ENCODE measurements at places on chromosomes 5 and 9.

DNA sequence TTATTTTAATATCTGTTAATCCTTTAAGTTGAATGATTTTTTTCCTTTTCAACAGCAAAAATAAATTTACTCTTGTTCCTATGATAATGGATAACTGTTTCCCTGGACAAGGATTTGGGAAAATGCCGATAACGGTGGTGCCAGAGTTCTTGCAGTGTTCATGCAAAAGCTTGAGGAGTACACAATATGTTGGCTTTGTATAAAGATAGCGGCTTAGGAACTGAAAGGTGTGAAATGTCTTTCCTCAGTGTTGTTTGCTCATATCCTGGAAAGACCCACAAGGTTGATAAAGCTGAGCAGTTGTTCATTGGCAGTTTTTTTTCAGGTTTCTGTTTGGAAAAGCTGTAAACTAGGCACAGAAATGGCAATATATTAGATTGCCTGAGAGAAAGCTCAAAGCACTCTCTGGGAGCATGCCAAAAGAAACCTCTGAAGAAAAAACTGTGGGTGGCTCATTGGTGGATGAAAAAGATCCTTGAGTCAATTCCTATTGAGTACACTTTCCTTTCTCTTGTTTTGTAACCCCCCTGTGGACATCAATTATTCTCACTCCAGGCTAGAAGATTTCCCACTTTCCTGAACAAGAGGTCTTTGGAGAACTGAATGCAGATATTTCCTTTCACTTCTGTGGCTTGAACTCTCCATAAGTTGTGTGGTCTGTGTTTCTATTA lies 117.2 kb upstream of the RGMB start:
- H3K4me1 ChIP-seq, result no peaks in the 10 kb centered on the region
- H3K4me3 ChIP-seq, result no peak overlapping the region
- H3K27ac ChIP-seq, result no peak overlapping the region
- H3K36me3 ChIP-seq, result no peaks in the 10 kb centered on the region
- no peak for DNase-seq

GRCh38 chr9:94869415-94869843 lies 142.9 kb downstream of the AOPEP start:
- no peak for DNase-seq
- H3K4me3 ChIP-seq, result no peak overlapping the region
- H3K27me3 ChIP-seq, result no peaks in the 10 kb centered on the region
- peak overlapping the region; percentile 11 for H3K27ac ChIP-seq
- peaks cover 60% of the 10 kb centered on the region for H3K4me1 ChIP-seq

DNA sequence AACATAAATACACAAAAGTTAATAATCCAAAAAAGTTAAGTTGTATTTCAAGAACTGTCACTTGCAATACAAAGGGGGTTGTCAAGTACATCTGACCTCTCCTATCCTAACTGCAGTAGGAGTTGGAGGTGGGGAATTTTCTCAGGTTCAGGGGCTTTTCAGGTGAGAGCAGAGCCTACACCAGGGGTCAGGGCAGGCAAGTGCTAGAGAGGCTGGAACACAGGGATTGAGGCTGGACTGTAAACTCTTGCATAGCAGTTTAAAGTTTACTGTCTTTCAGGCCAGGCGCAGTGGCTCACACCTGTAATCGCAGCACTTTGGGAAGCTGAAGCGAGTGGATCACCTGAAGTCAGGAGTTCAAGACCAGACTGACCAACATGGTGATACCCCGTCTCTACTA lies 25.4 kb upstream of the RASGRF2 start:
- DNase-seq, result no peak
- no peak overlapping the region for H3K4me3 ChIP-seq
- no peaks in the 10 kb centered on the region for H3K27me3 ChIP-seq

DNA sequence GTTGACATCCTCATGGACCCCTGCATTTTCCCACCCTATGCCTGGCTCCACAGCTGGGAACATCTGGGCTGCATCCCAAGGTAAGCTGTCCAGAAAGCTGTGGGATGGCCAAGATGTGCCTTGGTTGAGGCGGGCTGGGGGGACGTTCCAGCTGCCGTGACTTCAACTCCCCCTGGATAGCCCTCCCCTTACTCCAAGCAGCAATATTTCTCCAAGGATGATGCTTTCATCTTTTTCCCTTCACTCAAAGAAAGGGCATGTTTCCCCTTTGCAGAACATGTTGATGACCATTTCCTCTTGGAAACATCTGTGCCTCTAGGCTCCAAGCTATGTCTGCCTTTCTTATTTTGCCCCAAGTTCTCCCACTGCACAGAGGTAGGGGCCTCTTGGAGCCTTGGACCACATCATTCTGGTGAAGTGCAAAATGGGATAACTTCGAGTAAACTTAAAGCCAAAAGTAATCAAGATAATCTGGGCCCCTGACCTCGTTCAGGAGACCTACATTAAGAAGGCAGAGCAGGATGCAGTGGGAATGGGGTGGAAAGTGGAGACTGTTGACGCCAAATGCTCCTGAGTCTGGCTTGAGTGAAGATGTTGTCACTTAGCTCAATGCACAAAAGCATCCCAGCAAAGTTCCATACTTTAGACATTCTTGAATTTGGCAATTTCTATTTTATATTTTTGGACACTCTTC lies 175.2 kb downstream of the GAS1 start:
- H3K4me1 ChIP-seq, result no peaks in the 10 kb centered on the region
- no peak overlapping the region for H3K4me3 ChIP-seq
- no peaks in the 10 kb centered on the region for H3K36me3 ChIP-seq
- no peak for DNase-seq

GRCh38 chr9:36884721-36885120 lies 149.3 kb downstream of the PAX5 start:
- H3K4me3 ChIP-seq, result no peak overlapping the region
- no peak for DNase-seq
- H3K27me3 ChIP-seq, result no peaks in the 10 kb centered on the region

GRCh38 chr5:111280282-111280951 lies 56.2 kb downstream of the CAMK4 start:
- H3K27me3 ChIP-seq, result no peaks in the 10 kb centered on the region
- no peak overlapping the region for H3K4me3 ChIP-seq
- DNase-seq, result no peak
- no peaks in the 10 kb centered on the region for H3K36me3 ChIP-seq
- H3K4me1 ChIP-seq, result no peaks in the 10 kb centered on the region

- peak; percentile 90 for DNase-seq
- H3K36me3 ChIP-seq, result peaks cover 5% of the 10 kb centered on the region
- H3K4me1 ChIP-seq, result peaks cover 29% of the 10 kb centered on the region
- H3K27me3 ChIP-seq, result no peaks in the 10 kb centered on the region
These were observed 1.1 kb downstream of the RELL2 start for GRCh38 chr5:141637767-141638419.

DNA sequence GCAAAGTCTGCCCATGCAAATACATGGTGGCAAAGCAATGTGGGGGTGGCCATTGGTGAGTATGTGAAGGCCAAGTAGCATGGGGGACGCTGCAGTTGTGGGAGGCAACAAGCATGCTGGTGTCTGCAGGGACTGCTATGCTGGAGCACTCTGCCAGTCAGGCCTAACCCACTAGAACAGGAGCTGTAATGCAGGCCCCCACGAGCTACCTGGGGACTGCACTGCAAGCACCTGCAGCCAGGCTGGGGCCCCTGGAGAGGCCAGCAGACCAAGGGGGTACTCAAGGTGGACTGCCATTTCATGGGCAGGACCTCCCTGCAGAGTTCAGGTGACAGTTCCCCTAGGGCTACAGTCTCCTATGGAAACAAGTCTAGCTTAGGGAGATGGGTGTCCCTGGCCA lies 183.8 kb upstream of the PDE4D start:
- H3K36me3 ChIP-seq, result no peaks in the 10 kb centered on the region
- H3K27ac ChIP-seq, result no peak overlapping the region
- peak; percentile 38 for DNase-seq
- no peaks in the 10 kb centered on the region for H3K4me1 ChIP-seq
- no peaks in the 10 kb centered on the region for H3K27me3 ChIP-seq

- H3K4me1 ChIP-seq, result peaks cover 21% of the 10 kb centered on the region
- H3K27ac ChIP-seq, result peak overlapping the region; percentile 63
- no peaks in the 10 kb centered on the region for H3K36me3 ChIP-seq
- peak overlapping the region; percentile 58 for H3K4me3 ChIP-seq
These were observed 681 bp downstream of the F2R start for GRCh38 chr5:76716456-76717157.

- H3K27me3 ChIP-seq, result no peaks in the 10 kb centered on the region
- H3K36me3 ChIP-seq, result no peaks in the 10 kb centered on the region
- no peak for DNase-seq
- no peak overlapping the region for H3K4me3 ChIP-seq
- no peak overlapping the region for H3K27ac ChIP-seq
These were observed 20.1 kb upstream of the TMEFF1 start for GRCh38 chr9:100452894-100453293.

DNA sequence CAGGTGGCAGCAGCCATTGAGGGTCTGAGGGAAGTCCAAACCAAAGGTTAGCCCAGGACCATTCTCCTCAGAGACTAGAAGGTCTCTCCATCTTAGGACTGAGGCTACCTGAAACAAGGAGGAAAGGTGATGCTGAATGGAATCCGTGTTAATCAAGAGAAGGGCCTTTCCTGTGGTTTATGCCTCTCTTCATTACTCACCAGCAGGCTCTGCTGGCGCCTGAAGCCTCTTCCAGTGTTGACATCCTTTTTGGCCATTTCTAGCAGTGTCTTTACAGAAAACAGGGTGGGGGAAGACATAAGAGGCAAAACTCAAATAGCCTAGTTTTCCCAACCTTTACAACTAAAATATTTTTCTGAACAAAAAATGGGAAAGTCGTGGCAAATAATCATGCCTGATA lies 98.0 kb downstream of the ENC1 start:
- no peak for DNase-seq
- H3K27ac ChIP-seq, result no peak overlapping the region
- H3K36me3 ChIP-seq, result no peaks in the 10 kb centered on the region
- H3K4me3 ChIP-seq, result no peak overlapping the region
- H3K27me3 ChIP-seq, result no peaks in the 10 kb centered on the region

DNA sequence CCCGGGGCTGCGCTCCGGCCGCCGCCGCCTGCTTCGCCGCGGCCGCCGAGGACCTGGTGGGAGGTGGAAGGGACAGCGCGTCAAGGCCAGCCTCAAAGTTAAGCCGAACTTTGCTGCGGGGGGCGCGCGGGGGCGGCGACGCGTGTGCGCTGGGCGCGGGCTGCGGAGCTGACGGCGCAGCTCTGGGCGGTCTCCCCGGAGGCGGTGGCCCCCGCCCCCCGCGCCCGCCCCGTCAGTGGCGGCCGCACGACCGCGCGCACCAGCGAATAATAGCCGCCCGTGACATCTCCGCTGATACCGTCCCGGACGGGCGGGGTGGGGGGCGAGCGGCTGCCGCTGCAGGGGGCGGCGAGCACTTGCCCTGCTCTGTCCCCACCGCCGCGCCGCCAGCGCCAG lies 579 bp upstream of the FAM78A start:
- no peaks in the 10 kb centered on the region for H3K27me3 ChIP-seq
- H3K36me3 ChIP-seq, result no peaks in the 10 kb centered on the region
- peak overlapping the region; percentile 91 for H3K27ac ChIP-seq
- peak overlapping the region; percentile 80 for H3K4me3 ChIP-seq

DNA sequence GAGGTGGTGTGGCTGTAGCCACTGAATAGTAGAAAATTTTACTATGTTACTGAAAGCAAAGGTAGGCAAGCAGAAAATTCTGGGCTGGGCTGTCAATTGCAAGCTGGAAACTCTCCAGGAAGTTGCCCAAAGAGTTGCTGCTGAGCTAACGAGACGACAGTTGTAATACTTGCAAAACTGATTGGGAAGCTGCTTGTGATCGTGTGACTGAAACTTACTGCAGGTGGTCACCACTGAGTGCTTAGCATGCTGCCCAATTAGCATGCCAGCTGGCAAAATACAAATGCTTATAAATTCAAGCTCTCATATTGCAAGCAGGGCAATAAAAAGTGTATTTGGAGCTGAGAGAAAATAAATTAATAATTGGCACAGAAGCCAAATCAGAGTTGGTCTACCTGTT lies 758.5 kb upstream of the EDIL3 start:
- no peaks in the 10 kb centered on the region for H3K27me3 ChIP-seq
- H3K4me1 ChIP-seq, result no peaks in the 10 kb centered on the region
- H3K27ac ChIP-seq, result no peak overlapping the region

DNA sequence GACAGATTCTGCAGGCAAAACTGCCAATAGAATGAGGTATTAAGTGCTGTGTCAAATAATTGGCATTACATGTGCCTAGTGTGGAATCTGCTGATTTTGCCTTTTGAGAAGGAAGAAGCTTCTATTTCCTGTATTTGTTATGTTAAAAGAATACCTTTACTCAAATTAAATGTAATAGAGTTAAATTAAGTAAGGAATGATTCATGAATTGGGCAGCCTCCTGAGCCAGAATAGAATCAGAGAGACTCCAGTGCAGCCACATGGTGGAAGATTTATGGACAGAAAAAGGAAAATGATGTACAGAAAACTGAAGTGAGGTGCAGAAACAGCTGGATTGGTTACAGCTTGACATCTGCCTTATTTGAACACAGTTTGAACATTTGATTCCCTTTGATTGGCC lies 464.4 kb upstream of the SEMA6A start:
- no peaks in the 10 kb centered on the region for H3K36me3 ChIP-seq
- DNase-seq, result no peak
- no peaks in the 10 kb centered on the region for H3K27me3 ChIP-seq
- H3K4me1 ChIP-seq, result no peaks in the 10 kb centered on the region
- H3K4me3 ChIP-seq, result no peak overlapping the region
- H3K27ac ChIP-seq, result no peak overlapping the region

DNA sequence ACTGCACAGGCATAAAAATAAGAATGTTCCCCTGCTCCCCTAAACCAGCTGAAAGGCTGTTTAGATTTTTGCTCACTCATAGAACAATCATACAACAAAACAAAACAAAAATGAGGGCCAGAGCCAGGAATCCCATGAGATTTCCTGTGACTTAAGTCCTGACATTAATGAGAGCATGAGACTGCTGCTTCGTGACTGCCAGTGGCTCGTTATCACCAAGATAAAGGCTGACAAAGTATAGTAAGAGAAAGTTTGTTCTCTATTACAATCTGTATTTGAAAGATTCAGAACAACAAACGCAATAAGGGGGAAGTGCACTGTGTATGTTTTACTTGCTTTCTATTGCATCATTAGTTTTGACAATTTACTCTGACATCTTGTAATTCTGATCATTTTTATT lies 837.1 kb upstream of the C9orf72 start:
- no peaks in the 10 kb centered on the region for H3K4me1 ChIP-seq

GRCh38 chr9:133107961-133108793 lies 12.9 kb downstream of the RALGDS start:
- peak; percentile 16 for DNase-seq
- H3K4me1 ChIP-seq, result peaks cover 14% of the 10 kb centered on the region
- H3K36me3 ChIP-seq, result peaks cover 70% of the 10 kb centered on the region
- no peaks in the 10 kb centered on the region for H3K27me3 ChIP-seq
- H3K4me3 ChIP-seq, result no peak overlapping the region

- no peaks in the 10 kb centered on the region for H3K27me3 ChIP-seq
- peak overlapping the region; percentile 100 for H3K27ac ChIP-seq
- H3K4me3 ChIP-seq, result peak overlapping the region; percentile 81
- peaks cover 71% of the 10 kb centered on the region for H3K4me1 ChIP-seq
- H3K36me3 ChIP-seq, result peaks cover 8% of the 10 kb centered on the region
- DNase-seq, result no peak
These were observed 698 bp downstream of the NFX1 start for GRCh38 chr9:33291031-33291397.

DNA sequence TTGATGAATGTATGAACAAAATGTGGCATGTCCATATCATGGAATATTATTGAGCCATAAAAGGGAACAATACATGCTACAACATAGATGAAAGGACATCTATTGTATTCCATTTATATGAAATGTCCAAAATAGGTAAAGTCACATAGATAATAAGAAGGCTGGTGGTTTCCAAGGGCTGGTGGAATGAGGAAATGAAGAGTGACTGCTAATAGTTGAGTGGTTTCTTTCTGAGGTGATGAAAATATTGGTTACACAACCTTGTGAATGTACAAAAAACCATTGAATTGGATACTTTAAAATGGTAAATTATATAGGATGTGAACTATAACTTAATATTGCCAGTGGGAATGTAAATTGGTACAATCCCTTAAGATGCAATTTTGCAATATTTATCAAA lies 5.2 kb downstream of the ARSB start:
- H3K4me3 ChIP-seq, result no peak overlapping the region
- H3K4me1 ChIP-seq, result peaks cover 21% of the 10 kb centered on the region
- H3K27ac ChIP-seq, result no peak overlapping the region

Data from upper lobe of left lung (tissue), 6 donors.